Activated T-helper 9 cell treated with anti-CD3 and anti-CD28 coated beads, Interleukin-2, amount 50 U/mL, for 16 hours (primary cell): ENCODE measurements at places on chromosomes 1 and 21.

GRCh38 chr1:154527192-154527591 lies 25.0 kb upstream of the SHE start:
- DNase-seq: no peak

GRCh38 chr1:159653201-159653600 lies 61.2 kb downstream of the CRP start:
- no peak for DNase-seq

- no peak for DNase-seq
Measured at GRCh38 chr1:160713161-160713560, 1.5 kb upstream of the CD48 start.

DNA sequence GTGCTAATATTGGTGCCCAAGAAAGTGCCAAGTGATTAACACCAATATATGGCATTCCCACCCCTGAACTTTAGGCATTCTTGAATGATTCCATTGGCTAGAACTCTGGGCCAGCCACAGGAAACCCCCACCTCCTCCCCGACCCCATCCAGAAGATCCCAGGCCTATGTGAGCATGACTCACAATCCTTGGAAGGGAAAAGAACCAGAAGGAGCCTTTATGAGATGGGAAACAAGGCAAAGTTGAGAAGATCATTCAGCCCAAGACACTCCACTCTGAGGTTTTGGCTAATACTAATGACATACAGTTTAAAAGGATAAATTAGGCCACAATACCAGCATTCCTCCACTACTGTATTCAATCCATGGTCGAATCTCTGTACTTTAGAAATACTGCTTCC lies 21.8 kb downstream of the ELK4 start:
- no peak for DNase-seq

- DNase-seq: no peak
Measured at GRCh38 chr1:94072840-94073522, 48.0 kb downstream of the ABCA4 start.

DNA sequence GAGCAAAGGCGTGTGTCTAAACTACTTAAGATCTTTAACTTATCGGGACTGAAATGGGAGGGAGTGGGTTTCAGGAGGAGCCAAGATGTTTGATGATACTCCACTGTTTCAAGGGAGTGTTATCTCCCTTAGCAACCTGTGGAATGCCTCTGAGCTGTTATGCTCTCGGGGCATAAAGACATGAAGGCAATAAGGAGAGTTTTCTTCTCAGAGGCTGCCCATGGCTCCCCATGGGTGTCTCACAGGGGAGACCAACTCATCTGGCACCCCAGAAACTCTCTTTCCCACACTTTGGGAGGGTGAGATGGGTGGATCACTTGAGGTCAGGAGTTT lies 130.0 kb downstream of the LIPI start:
- DNase-seq: no peak

GRCh38 chr1:11682799-11683198 lies 1.9 kb upstream of the MAD2L2 start:
- DNase-seq: no peak

DNA sequence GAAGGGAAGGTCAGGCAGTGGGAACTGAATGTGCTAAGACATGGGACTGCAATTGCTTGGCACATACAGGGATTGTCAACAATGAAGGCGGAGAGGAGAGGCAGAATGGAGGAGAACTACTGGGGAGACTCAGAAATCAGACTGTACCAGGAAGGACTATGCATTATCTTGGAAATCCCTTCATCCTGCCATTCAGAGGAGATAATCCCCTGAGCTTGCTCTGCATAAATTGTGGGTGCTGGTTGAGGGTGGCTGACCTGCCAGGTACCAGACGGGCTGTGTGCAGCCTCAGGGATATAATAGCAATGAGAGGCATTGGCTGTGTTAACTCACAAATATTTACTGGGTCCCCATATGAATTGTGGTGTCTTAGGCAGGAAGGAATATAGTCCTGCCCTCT lies 5.0 kb upstream of the TRABD2B start:
- no peak for DNase-seq

DNA sequence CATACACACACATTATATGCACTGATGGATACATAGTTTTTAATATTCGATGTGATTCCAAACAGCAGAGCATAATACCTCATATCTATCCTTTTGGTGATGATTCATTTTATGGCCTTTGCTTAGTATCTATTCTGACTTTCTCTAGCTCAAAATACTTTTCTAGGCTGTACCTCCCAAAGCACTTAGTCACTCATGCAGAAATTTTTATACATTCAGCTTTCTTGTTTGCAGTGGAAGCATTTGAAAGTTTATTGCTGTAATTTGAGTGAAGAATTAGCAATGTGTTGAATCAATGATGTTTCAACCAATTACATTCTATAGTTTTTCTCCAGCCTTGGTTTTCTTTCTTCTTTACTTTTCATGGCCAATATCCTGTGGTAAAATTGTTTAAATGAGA lies 66.7 kb downstream of the LBR start:
- DNase-seq: no peak

DNA sequence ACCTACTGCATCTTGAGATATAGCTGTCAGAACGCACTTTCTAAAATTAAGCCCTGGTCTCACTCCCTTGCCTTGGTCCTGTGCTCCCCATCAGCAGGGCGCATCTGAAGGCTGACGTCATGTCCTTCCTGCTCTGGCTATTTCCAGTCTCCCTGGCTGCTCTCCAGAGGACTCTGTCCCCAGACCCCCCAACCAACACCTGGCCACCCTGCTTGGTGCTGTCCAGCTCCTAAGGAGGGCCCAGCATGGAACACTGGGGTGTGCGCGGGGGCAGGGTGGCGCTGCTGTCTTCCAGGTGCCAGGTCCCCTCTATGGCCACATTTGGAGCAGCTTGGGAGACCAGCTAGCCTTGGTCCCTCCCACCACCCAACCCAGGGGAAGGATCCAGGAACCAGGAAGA lies 8.3 kb downstream of the TNNT2 start:
- DNase-seq: no peak

DNA sequence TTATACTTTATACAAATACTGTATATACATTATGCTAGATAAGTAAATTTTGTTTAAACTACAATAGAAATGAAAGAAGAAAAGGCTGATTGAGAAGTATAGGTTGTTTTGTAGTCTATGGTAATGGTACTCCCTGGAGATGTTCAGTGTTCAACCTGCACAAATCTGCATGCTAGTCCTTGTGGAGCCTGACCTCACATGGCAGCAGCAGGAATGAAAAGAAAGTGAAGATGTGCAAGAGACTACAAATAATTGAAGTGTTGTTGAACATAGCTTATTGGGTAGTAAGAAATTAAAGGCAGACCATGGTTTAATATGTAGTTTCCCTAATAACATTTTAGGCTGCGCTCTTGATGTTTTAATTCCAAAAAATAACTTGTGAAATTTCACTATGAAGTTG lies 201.2 kb downstream of the TGFB2 start:
- DNase-seq: no peak

DNA sequence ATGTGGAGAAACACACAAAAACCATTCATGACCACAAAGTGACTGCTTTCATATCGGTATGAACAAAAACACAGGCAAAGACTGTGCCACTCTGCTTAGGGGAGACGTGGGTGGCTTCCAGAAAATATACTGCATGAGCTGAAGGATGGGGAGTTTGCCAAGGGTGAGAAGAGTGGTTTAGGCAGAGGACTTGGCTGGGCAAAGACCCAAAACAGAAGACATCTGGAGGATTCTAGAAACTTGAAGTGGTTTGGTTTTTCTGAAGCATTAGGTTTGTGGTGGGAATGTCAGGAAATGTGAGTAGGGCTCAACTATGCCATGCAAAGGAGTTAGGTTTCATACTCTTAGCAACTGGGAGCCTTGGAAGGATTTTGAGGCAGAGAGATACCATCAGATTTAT lies 26.6 kb upstream of the DNM3 start:
- no peak for DNase-seq

DNA sequence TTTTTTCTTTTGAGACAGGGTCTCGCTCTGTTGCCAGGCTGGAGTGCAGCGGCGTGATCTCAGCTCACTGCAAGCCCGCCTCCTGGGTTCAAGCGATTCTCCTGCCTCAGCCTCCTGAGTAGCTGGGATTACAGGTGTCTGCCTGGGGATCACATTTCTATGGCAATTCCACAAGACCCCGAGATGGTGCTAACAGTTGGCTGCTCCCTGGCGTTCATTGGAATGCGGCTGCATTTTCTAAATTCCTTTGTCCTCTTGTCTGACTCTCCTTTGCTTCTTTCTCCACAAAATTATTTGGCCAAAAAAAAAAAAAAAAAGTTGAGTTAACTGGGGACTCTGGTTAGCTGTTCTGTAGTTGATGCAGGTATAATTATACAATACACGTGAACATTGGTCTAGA lies 176.4 kb downstream of the ETS2 start:
- no peak for DNase-seq

GRCh38 chr1:228547464-228547792 lies 60.2 kb downstream of the RNF187 start:
- DNase-seq: no peak

DNA sequence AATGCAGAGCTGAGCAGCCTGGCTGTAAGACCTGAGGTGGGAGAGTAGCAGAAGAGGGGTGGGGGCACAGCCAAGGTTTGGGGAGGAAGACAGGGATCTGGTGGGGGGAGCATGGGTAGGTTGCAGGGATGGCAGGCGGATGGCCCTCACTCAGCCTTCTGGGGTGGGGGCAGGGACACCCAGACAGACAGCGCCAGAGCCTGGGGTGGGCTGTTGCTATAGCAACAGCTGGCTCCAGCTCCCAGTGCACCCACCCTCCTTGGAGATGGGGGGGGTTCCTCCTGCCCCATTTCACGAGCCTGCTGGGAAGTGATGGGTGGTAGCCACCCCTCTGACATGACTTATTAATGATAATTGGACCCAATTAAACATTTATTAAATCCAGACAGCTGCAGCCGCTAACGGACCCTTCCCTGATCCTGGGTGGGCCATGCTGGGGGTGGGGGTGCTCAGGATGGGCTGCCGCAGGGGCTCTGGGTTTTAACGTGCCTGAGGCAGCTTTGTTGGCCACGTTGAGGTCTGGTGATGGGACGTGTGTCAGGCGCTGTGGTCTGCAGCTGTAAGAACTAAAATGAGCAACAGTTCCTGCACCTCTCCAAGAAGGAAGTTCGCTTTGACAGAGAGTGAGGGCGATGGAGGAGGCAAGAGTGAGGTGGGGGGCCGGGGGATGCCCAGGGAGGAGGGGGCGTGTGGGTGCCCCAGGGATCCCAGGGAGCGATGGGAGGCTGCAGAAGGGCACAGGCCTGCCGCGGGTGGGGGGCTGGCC lies 19.4 kb downstream of the AGRN start:
- no peak for DNase-seq

- peak; percentile 34 for DNase-seq
Measured at GRCh38 chr1:172089768-172090510, 248.6 kb downstream of the DNM3 start.

DNA sequence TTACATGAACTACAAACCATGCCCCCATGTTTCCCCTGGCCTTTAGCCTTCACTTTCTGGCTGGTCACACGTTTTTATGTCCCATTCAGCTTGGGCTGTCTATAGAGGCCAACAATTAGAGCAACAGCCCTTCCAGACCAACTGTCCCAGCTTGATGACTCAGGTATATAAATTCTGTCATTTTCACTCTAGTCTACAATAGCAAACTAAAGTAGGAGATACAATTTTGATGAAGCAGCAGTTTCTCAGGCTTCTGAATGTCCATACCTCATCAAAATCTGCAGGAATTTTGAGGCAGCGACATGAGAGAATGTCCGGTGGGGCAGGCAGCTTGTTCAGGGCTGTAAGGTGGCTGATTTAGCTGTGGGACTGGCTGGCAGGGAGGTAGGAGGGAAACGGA lies 45.6 kb upstream of the VAV3 start:
- no peak for DNase-seq

DNA sequence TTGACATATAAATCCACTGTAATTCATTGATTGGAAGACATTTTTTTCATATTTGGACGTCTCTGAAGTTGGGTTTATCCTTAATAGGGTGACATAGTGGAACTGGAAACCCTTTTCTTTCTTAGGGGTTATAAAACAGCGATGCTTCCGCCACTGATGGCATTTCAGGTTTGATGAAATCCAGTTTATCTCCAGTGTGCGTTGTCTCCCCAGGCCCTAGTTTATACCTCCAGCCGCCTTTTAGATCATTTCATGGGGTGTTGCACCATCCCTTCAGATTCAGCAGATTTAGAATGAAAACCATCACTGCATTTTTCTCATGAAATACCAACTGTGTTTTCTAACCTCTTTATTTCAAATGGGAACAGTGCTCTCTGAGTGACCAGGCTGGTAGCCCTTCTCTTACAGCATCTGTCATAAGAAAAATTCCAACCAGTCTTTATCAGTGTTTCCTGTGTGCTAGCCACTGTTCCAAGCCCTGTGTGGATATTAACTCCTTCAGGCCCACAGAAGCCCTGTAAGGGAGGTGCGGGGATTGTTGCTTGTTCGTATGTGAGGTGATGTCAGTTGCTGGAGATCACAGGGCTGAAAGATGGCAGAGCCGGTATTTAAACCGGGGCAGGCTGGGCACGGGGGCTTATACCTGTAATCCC lies 19.0 kb downstream of the H6PD start:
- no peak for DNase-seq
